ENCODE measurements at places on chromosomes 5 and 9.

- DNase-seq, result peak; percentile 2
Measured at GRCh38 chr5:135944967-135945560, 9.7 kb downstream of the LECT2 start.

GRCh38 chr9:77569335-77569734 is 78.8 kb downstream of the GNA14 start:
- DNase-seq, result no peak

GRCh38 chr5:74384851-74385250 is 255.7 kb downstream of the ENC1 start:
- DNase-seq, result no peak

GRCh38 chr5:150317048-150318003 is 14.6 kb upstream of the ARSI start:
- DNase-seq, result no peak

DNA sequence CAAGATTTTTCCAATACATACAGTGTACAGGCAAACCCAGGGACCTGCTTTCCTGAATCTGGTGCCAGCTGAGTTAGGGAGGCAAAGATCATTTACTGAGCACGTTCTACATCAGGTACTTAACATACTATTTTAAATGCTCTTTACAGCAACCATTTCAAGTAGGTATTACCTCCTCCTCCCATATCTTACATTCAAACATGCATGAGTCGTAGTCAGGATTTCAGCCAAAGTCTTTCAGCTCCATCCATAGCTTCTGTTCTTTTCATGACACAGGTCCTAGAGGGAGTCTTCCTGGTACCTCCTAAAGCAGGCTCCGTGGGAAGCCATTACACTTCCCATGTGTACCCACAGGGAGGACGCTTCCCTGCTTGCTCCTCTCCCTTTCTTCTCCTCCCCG is 11.7 kb downstream of the KCNV2 start:
- DNase-seq, result no peak

GRCh38 chr5:56433039-56433617 is 200.0 kb upstream of the ANKRD55 start:
- DNase-seq, result no peak

- no peak for DNase-seq
Measured at GRCh38 chr5:119476341-119476740, 24.0 kb downstream of the HSD17B4 start.

- no peak for DNase-seq
Measured at GRCh38 chr9:86600977-86601376, 246.8 kb upstream of the TUT7 start.

DNA sequence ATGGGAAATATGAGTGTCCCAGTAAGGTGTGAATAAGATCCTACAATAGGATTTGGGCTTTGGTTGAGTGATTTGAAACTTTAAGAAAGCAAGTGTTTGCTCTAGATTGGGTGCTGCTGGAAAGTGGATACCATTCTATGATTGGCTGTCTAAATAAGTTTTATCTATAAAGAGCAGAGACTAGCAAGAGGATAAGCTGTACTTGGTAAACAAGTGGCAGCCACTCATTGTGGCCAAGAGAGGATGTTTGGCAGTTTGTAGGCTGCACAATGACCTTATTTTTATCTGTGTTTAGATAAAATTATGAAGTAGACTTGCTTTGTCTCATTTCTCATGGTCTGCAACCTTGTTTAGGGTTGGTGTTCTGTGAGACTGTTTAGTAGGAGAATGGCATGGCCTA is 341.6 kb upstream of the PIK3R1 start:
- DNase-seq, result no peak

GRCh38 chr9:137691646-137692351 is 73.0 kb downstream of the EHMT1 start:
- no peak for DNase-seq

DNA sequence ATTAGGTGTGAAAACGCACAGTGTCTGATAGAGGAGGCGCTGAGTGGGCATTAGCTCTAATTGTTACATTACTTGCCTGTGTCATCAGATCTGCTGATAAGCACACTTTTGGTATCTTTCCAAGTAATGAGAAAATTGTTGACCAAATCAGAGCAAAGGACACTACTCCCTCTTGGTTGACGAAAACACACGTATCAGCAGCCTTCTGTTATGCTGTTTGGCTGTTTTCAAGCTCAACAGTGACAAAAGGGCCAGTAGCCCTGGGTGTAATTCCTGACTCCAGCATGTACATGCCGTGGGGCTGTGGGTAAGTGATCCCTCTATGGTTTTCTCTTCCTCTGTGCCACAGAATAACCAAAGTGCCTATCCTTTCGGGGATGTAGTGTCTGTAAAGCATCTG is 151.4 kb downstream of the AUH start:
- DNase-seq, result no peak

DNA sequence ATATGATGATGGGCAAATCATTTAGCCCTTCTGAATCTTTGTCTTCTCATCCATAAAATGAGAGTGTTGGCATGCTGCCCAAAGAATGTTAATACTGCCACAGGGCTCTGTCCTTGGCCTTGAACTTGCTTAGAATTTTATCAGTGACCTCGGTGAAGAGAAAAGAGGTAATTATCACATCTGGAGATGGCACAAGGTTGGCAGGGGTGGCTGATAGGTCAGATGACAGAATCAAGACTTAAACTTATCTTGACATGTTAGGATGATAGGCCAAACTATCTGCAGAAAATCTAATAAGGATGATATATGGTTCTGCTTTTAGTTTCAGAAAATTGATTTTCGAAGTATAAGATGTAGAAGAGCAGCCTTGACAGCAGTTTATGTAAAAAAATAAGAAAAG is 599.1 kb upstream of the CLINT1 start:
- DNase-seq, result no peak

DNA sequence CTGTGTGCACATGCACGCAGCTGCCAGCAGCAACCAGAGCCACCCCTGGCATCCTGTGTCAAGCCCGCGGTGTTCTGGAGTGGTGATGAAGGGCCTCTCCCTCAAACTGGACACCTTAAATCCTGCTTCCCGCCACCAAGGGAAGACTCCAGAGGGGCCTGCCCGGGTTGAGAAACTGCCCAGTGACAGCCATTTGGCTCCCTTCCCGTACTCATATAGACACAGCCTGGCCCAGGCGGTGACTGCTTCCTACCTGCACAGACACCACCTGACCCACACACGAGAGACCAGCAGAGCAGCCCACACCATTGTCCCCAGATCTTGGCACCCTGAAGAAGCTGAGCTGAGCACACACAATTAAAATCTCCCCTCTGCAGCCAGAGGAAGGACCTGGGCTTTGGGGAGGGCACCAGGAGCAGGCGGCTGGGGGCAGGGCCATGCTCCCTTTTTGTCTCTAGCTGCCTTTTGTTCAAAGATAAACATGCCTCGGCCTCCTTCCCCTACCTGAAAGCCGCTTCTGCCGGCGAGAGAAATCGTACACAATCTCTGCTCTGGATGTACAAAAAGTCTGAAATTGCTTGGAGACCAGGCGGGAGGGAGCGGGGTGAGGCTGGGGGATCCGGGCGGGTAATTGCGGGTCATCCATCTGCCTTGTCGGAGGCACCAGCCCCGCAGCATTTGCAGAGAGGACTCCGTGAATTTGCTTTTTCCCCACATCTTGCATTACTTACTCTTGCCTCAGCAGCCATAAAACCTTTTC is 78.4 kb downstream of the TSPAN17 start:
- no peak for DNase-seq

DNA sequence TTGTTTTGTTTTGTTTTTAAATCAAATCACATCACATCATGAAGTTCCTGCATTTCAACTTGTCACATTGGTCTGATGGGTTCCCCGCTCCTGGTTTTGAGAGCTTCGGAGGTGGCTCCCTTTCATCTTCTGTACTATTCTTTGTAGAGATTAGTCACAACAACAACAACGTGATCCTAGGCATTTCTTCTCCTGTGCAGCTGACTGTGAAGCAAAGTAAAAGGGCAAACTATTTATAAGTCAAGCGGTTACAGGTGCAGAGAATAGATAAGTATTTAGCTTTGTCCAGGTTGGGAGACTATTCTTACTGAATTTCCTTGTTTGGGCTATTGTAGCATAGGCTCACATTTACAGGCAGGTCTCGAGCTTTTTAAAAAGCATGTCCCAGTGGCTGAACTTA is 197.7 kb upstream of the CDKN2B start:
- DNase-seq, result no peak

DNA sequence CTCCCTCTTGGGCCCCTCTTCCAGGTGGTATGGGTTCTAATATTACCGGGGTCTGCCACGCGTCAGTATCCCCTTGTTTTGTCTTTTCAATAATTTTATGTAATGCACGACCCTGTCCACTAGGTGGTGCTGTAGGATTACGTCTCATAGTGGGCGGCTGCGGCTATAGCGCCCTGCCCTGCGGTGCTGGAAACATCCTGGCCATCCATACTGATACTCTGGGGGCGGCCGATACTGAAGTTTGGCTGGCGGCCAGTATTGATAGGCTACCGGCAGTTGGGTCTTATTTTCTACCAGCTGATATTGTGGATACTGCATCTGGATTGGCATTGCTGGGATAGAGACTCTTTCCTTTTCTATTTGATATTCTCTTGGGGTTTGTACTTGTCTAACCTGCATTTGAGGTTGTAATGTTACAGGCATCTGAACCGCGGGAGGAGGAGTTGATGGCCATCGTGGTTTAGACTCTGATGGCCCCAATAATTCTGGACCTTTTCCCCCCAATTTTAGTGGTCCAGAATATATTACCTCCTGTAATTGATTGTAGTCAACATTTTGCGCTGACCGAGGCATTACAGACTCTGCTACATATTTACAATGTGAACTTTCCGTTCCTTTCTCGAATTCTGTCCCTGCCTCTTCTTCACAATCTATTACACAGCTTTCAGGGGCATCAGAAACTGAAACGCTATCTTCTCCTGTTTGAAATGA is 3.3 kb upstream of the TMEM141 start:
- peak; percentile 70 for DNase-seq

- DNase-seq, result no peak
Measured at GRCh38 chr9:114302727-114303126, 20.2 kb upstream of the ORM1 start.

GRCh38 chr5:23721336-23721735 is 213.9 kb downstream of the PRDM9 start:
- DNase-seq, result no peak

DNA sequence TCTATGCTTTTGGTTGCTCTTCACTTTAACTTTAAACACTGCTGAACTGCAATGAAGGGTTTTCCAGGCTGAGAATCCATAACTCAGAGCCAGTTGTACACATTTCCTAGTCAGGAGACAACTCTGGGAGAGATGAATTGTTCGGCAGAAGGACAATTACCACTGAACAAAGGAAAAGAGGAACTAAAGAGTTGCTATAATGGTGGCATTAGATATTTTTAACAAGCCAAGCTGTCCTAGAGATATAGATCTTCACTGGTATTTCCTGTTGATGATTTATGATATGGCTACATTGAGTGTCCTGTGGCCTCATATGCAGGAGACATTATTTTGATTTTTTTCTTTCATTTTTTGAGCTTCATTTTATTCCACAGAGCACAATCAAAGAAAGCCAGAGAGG is 219.1 kb upstream of the PCSK5 start:
- DNase-seq, result no peak

DNA sequence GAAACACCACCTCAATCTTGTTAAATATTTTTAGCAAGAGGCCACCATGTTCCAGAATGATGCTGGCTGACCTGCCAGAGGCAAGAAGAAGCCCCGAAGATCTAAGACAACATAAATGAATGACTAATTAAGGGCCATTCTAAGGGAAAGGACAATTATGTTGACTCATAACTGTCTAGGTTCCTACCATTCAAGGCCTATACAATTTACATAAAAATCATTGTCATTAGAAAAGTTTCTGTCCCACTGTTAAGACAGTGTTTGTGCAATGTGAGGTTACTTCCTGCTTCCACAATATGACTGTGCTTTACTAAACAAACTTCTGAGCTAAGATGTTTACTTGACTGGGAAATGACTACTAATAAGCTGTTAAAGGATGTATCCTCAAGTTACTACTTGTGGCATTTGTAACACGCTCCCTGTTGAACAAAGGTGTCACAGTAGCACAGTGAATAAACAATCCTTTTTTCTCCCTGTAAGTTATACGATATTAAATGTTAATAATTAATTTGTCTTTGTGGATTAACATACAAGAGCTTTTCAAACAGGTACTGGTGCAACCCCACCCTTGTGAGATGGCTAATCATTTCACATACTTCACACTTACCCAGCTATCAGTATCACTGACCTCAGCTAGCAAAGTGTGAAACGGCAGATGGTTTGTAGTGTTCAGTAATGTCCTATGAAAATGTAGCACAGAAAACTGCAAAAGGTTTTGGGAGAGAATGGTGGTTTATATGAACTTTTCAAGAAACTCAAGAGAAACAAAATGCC is 195.8 kb downstream of the EFNA5 start:
- peak; percentile 45 for DNase-seq

DNA sequence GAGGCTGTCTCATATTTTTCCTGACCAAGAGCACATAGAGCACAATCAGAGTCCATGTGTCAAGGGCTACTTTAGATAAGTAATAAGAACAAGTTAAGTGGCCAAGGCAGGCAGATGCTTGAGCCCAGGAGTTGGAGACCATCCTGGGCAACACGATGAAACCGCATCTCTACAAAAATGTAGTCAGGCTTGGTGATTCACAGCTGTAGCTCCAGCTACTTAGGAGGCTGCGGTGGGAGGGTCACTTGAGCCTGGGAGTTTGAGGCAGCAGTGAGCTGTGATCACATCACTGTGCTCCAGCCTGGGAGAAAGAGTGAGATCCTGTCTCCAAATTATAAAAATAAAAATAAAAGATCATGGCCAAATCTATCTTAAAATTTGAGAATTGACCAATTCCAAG is 767.9 kb upstream of the CTNND2 start:
- no peak for DNase-seq

GRCh38 chr9:125650271-125650737 is 56.7 kb downstream of the MAPKAP1 start:
- peak; percentile 17 for DNase-seq

DNA sequence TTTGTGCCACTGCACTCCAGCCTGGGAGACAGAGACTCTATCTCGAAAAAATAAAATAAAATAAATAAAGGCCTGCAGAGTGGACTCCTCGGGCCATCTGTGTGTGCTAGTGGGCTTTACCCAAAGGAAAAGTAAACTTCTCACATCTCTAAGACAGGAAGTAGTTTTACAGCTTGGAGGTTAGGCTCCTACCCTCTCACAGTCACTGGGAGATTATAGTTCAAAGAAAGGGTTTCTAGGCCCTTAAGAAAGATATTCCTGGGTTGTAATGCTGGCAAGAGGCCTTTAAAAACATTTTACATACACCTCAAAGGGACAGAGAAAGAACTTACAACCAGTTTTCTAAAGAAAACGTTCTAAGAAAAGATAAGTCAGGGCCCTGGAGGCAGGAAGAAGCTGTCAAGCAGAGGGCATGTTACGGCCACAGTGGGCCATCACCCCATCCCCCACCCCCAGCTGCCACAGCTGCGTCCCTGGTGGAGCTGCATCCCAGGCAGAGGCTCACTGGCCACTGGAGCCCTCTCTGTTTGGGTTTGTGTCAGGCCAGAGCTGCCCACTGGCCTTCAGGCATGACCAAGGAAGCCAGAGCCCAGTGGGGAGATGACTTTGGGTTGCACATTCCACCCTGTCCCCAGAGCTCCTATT is 78.1 kb upstream of the CDK20 start:
- DNase-seq, result no peak

- DNase-seq, result no peak
Measured at GRCh38 chr5:34827588-34828506, 11.1 kb upstream of the TTC23L start.

All from CD4-positive, alpha-beta T cell treated with Interleukin-1 beta for 1 hour (primary cell).